ENCODE measurements at places on chromosomes 16 and 17.

DNA sequence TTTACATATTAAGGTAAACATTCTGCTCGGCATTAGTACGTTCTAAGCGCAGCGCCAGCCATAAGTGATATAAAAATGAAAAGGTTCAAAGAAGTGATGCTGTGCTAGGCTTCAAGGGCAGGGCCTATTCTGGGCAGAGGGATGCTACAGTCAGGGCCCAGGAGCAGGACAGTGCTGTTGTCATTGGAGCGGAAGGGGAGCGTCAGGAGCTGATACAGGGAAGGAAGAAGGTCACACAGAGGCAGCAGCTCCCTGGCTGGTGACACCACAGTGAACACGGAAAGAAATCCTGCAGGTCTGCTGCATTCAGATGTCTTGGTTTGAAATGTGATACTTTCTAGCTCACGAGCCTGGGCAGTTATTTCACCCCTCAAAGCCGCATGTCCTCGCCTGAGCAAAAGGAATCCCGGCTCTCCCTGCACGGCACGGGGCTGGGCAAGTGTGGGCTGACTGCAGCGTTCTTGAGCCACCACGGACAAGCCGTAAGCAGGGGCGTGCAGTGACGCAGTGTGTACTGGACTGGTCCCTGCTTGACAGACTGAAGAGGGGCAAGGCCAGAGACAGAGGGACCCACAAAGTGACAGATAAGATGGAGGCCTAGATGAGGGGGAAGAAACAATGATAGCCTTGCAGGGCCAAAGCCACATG, 41.1 kb downstream of the ZCCHC14 start:
- no peak for DNase-seq

GRCh38 chr16:50335196-50335958, 33.4 kb downstream of the BRD7 start:
- DNase-seq, result no peak

DNA sequence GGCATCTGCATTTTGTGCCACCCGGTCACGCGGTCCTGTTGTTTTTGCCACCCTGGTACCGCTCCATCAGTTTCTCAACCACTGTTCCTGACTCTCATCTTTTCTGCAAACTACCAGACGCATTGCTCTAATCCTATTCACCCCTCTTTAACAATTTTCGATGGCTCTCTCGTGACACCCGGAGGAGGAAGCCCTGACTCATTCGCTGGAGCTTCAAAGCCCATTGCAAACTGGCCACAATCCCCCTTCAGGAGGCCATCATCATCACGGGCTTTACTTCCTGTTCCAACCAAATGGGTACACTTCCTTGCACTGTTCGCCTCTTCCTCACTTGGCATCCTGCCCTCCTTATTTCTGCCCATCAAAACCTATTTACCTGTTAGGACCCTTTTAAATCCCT, 155.3 kb downstream of the RGS9 start:
- no peak for DNase-seq

DNA sequence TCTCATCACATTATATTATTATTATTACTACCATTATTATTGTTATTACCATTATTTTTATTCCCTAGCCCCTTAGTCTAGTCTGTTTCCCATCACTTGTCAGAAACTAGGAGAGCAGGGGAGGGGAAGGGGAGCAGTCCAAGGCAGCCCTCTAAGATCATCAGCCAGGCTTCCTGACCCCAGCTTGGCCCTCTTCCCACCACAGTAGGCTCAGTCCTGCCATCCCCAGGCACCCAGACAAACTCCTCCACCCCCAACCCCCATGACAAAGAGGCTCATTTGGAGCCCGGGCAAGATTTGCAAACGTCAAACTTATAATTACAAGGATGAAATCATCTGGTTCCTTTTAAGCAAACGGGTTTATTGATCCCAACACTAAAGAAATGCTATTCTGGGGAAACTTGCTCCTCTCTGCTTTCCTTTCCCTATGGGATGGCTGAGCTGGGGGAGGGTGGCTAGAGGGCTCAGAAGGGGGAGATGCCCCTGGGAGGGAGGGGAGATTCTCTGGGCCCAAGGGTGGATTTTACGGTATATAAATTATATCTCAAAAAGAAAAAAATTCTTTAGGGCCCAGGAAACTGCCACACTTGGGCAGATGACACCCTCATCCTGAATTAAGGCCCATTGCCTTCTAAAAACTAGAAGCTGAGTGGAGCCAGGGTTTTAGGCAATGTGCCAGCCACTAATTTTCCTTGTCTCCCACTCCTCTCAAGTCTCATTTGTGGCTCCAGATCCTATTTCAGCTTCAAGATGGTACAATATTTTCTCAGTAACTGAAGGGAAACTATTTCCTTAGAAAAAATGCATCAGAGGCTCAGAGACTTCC, 4.4 kb upstream of the CBFB start:
- no peak for DNase-seq

DNA sequence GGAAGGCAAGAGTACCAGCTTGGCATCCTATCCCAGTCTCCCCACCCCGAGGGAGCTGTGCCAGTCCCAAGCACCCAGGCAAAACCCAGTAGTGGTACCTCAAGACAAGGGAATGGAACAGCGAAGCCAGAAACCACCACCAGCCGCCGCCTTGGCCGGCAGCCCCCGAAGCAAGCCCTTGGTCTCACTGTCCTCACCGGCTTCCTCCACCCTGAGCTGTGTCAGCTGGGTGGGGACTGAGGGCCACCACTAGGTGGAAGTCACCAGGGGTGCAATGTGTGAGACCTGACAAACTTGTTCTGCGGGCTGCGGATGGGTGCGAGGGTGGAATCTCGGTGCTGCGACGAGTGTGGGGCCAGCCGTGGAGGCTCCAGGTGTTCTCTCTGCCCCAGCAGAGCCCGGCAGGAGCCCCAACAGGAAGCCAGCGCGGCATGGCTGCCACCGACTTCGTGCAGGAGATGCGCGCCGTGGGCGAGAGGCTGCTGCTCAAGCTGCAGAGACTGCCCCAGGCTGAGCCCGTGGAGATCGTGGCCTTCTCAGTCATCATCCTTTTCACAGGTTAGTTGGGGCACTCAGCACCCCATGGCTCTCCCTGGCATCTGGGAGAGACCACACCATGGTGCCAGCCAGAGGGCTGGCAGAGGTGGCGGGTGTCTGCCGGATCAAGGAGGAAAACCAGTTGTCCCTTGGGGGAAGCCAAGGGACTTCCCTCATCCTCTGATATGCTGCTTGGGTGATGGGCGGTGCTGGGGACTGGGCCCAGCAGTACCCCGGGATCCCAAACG, 6.7 kb downstream of the SMIM5 start:
- DNase-seq, result no peak

GRCh38 chr17:38358586-38359513, 7.2 kb downstream of the SOCS7 start:
- no peak for DNase-seq

- DNase-seq, result no peak
These were observed 72.7 kb downstream of the SDR42E1 start for GRCh38 chr16:81938326-81939163.

- no peak for DNase-seq
These were observed 1.4 kb upstream of the CNEP1R1 start for GRCh38 chr16:50023641-50024040.

- no peak for DNase-seq
These were observed 30.3 kb upstream of the ADORA2B start for GRCh38 chr17:15914400-15915170.

DNA sequence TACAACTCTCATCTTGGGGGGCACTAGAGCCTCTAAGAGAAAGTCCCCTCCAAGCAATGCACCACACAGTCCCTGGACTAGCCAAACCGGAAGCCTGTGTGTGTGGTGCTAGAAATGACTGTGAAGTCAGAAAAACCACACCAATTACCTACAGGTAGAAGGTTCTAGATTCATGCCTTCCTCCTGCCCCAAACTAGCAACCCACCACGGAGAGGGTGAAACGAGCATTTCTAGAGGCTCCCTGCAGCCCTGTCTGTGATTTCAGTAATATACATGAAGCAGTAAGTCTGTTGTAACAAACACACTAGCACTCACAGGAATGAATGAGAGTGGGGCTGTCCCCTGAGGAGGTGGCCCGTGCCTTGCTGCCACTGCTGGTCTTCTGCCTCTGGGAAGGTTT, 13.6 kb downstream of the ZFHX3 start:
- no peak for DNase-seq

GRCh38 chr16:87836844-87837581, 32.3 kb downstream of the SLC7A5 start:
- no peak for DNase-seq

DNA sequence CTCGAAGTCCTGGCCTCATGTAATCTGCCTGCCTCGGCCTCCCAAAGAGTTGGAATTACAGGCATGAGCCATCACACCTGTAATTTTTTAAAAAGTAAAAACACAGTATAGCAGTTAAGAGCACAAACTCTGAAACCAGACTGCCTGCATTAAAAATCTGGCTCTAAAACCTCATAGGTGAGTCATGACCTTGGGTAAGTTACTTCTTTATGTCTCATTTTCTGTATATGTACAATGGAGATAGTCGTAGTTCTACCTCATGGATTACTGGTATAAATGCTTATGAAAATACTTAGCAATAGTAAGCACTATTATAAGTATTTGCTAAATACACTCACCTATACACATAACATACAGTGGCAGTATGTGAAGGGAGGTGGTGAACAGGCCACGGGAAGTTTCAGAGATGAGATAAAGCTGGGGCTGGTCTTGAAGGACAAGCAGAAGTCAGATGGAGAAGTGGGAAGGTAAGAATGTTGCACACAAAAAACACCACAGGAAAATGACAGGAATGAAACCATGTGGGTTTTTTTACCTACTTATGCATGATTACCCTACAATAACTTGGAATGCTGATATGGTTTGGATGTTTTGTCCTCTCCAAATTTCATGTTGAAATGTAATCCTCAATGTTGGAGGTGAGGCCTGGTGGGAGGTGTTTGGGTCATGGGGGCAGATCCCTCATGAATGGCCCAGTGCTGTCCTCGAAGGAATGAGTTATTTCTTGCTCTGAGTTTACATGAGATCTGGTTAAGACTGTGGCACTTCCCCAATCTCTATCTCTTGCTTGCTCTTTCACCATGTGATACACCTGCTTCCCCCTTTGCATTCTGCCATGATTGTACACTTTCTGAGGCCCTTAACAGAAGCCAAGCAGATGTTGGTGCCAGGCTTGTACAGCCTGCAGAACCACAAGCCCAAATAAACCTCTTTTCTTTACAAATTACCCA, 33.9 kb downstream of the ZNF652 start:
- DNase-seq, result no peak

DNA sequence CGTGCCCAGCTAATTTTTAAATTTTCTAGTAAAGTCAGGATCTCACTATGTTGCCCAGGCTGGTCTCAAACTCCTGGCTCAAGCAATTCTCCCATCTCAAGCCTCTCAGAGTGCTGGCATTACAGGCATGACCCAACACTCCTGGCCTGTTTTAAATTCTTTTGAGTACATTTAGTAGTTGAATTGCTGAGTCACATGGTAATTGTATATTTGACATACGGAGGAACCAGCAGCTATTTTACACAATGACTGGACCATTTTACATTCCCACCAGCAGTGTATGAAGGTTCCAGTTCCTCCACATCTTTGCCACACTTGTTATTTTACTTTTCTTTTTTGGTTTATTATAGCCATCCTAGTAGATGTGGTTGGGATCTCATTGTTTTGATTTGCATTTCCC, 43.6 kb downstream of the RHOT1 start:
- no peak for DNase-seq

- DNase-seq, result no peak
These were observed 295.4 kb downstream of the TOX3 start for GRCh38 chr16:52251495-52251894.

DNA sequence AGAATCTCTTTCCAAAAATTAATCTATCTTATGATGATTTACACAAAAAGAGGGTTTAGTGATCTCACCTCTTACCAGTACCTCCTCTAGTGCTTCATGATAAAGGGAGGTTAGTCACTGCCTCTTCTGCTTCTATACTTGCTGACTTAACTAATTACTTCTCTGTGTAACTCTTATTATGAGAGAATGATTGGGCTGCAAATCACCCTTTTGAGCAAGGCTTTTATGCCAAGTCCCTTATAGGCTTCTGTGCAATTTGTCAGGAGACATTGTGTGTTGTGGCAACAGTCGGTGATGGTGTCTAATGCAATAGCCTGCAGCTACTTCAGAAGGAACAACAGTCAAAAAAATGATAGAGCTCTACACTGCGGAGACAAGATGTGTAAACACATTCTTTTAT, 1568.1 kb upstream of the GOT2 start:
- no peak for DNase-seq

DNA sequence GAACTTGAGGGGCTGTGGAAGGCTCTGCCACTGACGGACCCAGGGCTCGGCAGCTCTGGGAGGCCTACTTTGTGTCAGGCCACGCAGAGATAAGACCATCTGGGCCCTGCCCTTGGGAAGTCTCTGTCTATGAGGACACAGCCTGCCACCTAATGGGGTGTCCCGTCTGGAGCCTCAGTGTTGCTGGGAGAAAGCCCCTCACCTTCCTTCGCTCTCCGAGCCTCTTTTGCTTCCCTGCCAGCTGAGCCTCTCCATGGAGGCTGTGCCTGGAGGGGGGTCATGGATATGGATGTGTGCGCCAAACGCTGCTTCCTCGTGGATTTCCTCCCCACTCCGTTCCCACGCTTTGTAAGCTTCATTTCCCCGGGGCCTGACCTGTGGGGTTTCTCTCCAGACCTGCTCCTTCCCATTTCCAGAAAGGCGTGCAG, 228.8 kb downstream of the SEC14L1 start:
- no peak for DNase-seq

DNA sequence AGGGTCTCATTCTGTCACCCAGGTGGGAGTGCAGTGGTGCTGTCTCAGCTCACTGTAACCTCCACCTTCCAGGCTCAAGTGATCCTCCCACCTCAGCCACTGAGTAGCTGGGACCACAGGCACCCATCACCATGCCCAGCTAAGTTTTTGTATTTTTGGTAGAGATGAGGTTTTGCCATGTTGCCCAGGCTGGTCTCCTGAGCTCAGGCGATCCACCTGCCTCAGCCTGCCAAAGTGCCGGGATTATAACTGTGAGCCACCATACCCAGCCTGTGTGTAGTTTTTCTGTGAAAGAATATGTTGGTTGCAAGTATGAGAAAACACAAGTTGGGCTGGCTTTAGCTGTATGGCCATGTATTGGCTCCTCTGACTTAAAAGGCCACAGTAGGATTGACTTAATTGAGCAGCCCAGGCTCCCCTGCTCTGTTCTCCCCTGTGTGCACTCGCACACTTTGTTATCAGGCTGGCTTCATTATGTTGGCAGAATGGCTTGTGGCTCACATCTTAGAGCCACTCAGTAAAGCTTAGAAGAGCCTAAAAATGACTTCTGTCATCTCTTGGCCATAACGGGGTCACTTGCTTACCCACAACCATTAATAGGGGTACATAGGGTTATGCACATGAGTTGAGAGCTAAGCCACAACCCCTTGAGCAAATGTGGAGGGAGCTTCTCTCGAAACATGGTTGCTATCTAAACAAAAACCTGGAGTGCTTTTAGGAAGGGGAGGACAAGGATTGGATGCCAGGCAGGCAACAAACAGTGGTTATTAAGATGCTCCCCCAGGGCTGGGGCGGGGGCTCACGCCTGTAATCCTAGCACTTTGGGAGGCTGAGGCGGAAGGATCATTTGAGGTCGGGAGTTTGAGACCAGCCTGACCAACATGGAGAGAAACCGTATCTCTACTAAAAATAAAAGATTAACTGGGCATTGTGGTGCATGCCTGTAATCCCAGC, 6.1 kb downstream of the HAPSTR1 start:
- DNase-seq, result no peak

Data from HFFc6 (cell line).